ENCODE measurements at places on chromosomes 2 and 18.

- peak; percentile 24 for DNase-seq
These were observed 41.8 kb upstream of the CDC42EP3 start for GRCh38 chr2:37713258-37713700.

DNA sequence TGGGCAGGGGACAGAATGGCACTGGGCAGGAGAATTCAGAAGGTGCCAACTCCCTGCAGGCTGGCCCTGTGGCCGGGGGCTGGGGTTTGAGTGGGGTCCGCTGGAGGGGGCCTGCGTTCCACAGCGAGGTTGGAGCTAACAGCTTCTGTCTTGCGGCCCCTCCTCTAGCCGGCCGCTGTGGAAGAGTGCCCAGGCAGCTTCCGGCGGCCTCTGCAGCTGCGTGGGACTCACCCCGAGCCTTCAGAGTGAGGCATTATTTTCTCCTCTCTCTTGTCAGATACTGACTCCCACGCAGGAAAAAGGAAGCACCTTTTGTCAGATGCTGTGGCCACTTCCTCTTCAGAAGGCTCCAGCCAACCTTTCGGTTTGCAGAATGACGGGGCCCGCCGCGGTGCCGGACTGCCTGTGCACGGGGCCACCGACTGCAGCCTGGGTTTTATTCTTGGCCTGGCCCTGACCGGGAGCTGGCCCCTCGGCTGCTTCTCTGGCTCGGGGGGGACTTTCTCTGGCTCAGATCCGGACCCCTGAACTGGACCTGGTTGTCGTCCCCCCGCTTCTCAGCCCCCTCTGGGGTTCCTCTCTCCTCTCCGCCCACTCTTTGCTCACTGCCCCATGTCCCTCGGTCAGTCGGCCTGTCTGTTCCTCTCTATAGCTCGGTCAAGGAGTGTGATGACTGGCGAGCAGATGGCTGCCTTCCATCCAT lies 40.1 kb downstream of the ARHGAP25 start:
- no peak for DNase-seq

- no peak for DNase-seq
These were observed 83.0 kb upstream of the FZD7 start for GRCh38 chr2:201950606-201951005.

GRCh38 chr2:158131483-158131912 lies 29.8 kb downstream of the UPP2 start:
- no peak for DNase-seq

- no peak for DNase-seq
These were observed 105.0 kb downstream of the AGAP1 start for GRCh38 chr2:235598532-235599531.

DNA sequence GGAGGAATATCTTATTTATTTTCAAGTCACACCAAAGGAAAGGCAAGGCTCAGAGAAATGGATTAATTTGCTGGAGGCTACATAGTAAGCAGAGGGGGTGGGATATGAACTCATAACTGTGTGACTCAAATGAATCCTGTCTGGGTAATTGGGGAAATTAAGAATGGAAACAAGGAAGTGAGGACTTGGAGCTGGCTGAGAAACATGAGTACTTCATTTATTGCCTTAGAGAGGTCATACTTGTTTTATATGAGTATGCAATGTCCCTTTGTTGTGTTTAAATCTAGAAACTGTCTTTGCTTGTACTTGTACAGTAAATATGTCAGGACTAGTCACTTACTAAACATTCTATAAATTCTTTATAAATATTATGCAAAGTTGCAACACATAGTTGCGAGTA lies 2166.7 kb upstream of the PIK3C3 start:
- DNase-seq, result no peak

DNA sequence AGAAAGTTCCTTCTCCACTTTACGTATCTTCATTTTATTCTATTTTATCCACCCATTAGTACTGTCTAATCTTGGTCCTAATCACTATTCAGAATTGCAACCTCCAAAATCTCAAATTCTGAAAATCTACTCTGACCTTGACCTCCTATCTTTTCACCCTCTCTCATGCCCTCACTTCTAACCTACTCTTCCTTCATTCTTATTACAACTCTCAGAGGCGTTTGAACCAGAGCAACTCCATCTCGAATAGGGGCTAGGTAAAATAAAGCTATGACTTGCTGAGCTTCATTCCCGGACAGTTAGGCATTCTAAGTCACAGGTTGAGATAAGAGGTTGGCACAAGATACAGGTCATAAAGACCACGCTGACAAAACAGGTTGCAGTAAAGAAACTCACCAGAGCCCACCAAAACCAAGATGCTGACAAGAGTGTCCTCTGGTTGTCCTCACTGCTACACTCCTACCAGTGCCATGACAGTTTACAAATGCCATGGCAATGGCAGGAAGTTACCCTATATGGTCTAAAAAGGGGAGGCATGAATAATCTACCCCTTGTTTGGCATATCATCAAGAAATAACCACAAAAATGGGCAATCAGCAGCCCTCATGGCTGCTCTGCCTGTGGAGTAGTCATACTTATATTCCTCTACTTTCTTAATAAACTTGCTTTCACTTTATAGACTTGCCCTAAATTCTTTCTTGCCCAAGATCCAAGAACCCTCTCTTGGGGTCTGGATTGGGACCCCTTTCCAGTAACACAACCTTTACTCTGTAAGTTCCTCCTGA lies 11.4 kb downstream of the CCDC88A start:
- no peak for DNase-seq

GRCh38 chr2:112310906-112311305 lies 35.5 kb downstream of the ZC3H6 start:
- no peak for DNase-seq

GRCh38 chr18:37783771-37784170 lies 218.2 kb upstream of the CELF4 start:
- DNase-seq, result no peak

- peak; percentile 91 for DNase-seq
These were observed 71.8 kb downstream of the TGOLN2 start for GRCh38 chr2:85255813-85256594.
